T-helper 9 cell (primary cell): ENCODE measurements at places on chromosomes 2 and 18.

- no peak for DNase-seq
Measured at GRCh38 chr2:170843656-170844055, 27.0 kb downstream of the GAD1 start.

- DNase-seq = no peak
Measured at GRCh38 chr2:74464406-74464805, 776 bp downstream of the MOGS start.

- no peak for DNase-seq
Measured at GRCh38 chr2:218996937-218997336, 3.7 kb upstream of the CRYBA2 start.

GRCh38 chr2:168564641-168565040, 108.6 kb downstream of the CERS6 start:
- no peak for DNase-seq

GRCh38 chr18:3524706-3525105, 74.7 kb downstream of the TGIF1 start:
- no peak for DNase-seq

- no peak for DNase-seq
Measured at GRCh38 chr2:152097801-152098495, 896 bp downstream of the CACNB4 start.

DNA sequence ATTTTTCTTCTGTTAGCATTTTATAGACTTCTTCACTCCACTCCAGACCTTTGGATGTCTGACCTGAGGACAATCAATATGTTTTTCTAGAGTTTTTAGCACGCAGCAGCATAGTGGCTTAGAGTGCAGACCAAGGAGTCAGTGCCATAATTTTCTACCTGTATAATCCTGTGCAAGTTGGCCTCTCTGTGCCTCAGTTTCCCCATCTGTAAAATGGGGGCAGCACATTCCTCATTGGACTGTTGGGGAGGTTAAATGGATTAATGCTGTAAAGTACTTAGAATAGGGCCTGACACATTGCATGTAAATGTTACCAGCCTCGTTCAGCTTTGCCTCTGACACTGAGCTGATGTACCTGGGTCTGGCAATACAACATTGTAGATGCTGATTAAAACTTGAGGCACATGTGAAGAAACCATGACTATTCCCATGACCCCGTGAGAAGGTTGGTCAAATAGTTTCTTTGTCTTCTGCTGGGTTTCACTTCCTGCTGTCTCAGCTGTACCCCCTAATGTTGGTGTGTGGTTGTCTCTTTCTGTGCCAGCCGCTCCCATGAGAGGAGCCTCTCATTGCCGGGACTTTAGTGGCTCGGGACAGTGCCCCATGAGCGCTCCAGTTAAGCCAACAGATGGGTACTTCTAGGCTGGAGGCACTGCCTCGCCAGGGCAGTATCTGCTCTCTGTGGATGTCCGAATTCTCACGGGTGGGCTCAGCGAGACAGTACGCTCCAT, 125.3 kb downstream of the SH3RF3 start:
- no peak for DNase-seq

GRCh38 chr2:68302281-68302875, 17.4 kb downstream of the CNRIP1 start:
- no peak for DNase-seq

- DNase-seq = no peak
Measured at GRCh38 chr2:129764376-129765325, 214.8 kb upstream of the RAB6C start.

- no peak for DNase-seq
Measured at GRCh38 chr2:41199334-41199733, 747.4 kb upstream of the SLC8A1 start.

DNA sequence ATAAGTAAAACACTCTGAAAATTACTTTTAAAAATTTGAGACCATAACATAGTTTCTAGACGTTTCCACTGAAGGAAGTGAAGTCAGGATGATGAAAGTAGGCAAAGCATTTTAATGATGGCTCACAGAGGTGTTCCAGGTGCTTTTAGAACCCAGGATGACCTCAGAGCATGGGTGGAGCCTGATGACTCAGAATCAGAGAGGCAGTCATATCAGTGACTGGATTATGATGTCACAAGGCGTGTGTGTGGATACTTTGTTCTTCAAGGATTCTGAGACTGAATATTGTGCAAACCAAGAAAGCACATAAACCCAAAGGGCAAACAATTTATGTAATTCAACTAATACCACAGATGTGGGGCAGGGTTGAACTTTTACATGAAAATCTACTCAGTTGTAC, 208.0 kb upstream of the FBXO11 start:
- no peak for DNase-seq

- no peak for DNase-seq
Measured at GRCh38 chr2:128279009-128279408, 39.7 kb downstream of the HS6ST1 start.

DNA sequence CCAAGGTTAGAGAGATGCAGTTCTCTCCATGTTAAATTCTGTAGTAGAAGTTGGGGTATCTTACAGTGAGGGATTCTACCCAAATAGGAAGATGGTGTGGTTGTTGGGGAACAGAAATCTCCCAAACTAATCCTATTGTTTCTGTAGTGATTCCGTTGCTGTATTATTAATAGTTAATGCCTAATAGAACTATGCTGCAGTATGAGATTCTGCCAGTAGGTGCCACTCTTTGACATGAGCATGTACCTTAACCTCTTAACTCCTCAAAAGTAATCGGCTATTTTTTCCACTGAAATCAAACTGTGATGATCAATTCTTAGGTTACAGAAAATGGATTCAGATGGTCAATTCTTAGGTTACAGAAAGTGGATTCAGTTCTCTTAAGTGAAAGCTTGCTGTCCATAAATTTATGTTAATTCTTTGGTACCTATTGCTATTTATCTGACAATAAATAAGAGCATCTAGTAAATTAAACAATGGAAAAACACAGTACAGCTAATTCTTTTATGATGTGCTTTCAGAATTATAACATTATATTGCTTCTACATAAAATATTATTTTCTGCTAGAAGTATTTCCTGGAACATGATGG, 97.9 kb upstream of the DLX2 start:
- DNase-seq = no peak

DNA sequence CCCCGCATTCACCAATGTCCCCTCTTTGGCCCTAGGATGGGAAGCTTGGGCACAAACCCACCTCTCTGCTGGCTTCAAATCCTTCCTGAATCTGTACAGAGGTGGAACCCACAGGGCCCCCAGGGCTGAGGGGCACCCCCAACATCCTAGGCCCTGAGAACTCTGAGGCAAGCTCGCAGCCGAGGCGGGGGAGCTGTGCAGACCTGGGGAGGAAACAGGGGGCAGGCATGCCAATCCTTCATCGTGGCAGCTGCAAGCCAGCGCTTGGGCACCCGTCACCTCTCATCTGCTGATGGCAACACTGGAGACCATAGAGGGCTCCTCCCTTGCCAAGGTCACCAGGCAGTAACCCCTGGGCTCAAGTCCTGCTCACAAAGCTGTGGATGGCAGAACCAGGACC, 10.8 kb downstream of the ECEL1 start:
- no peak for DNase-seq

DNA sequence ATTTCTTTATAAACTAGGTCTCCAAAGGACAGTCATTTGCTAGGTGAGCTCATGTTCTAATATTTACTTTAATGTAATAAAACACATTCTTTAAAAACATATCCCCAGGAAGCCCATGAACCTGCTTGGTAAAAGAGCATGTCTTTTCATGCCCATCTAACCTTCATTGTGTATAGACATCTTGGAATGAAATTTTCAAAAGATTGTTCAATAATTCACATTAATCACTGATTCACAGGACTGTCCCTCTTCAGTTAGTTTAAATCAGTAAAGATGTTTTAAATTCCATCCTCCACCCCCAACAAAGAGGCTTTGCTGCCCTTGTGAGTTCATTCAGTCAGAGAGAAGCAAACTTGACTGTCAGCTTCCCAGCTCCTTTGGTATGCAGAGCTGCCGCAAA, 633.4 kb upstream of the CELF4 start:
- no peak for DNase-seq

GRCh38 chr2:173402405-173402974, 47.8 kb downstream of the CDCA7 start:
- DNase-seq = peak; percentile 59

- DNase-seq = no peak
Measured at GRCh38 chr2:122960759-122961641, 1064.1 kb upstream of the CNTNAP5 start.

DNA sequence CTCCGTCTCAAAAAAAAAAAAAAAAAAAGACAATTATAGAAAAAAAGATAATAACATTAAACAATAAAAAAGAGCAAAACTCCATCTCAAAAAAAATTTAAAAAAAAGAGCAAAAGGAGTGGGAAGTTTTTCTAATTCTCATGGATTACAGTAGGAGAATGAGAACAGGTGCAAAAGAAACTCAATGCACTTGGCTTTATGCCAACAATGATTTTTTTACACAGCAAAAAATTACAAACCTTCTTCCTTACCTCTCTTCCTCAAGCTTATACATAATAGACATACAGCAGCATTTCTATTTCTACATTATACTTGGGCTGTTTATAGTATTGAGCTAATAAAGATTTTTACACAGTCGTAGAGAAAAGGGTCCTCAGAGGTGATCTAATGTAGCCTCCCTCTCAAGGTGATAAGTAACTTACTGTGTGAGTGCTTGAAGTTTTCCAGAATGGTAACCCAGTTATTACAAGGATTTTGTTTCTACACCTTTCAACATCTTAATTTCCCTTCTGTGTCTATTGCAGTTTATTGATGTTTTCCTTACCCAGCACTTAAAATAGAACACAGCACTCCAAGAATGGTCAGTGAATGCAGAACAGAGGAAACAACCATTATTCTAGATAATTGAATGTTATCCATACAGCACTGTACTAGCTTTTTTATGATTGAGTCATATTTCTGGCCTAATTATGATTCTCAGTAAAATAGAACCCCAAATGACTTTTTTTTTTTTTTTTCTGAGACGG, 34.9 kb upstream of the RNF138 start:
- DNase-seq = no peak

DNA sequence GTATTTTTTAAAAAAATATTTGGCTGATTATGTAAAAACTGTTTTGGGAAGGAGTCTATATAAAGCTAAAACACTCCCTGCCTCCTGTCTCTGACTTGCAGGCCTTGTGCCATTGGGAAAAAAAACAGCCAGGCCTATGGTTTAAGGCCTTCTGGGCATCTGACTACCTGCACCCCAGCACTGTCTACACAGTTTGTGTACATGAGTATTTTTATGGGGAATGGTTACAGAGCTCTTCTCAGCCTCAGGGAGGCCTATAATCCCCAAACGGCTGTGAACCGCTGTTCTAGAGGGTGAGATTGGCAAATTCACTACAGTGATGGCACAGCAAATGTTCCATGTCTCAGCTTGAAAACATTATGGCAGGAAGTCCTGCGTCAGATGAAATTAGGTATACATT, 96.1 kb downstream of the LTBP1 start:
- DNase-seq = no peak

GRCh38 chr18:35953688-35954087, 18.8 kb upstream of the RMP24 start:
- no peak for DNase-seq

DNA sequence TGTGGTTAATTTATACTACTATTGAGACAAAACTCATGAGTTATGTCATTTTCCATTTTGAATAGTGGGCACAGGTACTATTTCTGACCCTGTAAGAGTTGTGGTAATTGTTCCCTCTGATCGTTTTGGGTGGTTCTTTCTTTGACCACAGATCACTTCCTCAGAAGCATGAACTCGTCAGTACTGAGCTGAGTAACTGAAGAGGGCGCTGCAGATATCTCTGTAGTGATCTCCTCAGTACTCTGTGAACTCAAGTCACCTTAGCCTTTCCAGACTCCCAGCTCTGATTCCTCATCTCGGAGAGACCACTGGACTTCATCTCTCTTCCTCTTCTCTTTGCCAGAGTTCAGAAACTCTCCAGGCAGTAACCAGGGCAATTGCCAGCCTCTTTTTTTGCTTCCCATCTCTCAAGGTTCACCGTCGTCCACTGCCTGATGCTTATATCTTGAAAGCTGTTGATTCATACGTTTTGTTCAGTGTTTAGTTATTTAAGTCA, 9.4 kb upstream of the IL1RL1 start:
- DNase-seq = peak; percentile 11

DNA sequence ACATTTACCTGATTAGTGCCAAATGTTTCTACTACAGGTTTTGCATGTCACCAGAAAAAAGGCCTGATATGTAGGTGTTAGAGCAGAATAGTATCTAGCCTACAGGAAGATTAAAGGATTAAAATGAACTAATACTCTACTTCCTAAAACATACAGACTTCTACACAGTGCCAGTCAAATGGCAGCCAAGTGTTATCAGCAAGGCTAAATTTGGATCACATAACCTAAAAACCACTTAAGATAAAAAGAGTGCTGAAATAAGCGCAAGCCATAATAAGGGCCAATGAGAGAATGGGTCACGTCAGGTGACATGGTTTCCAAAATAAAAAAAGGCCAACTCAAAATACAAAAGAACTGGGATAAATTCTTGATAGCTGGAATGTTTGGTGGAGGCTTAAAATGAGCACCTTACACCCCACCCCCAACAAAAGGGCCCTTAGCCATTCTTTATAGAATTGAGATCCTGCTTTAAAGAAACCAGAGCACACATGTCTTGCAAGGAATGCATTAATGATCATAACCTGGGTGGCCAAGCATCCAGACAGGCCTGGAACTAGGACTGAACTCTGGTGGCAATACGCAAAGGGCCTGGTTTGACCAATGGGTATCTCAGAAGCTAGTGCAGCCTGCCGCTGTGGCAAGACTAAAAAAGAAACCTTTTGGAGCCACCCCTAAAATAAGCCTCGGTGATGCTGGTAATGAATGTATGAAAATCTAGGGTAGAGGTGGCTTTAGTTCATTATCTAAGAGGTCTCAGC, 32.4 kb downstream of the IRS1 start:
- DNase-seq = no peak
